ENCODE measurements at places on chromosomes 11 and 22. TPM values are rescaled to one million over a fixed set of nuclear protein-coding genes. Genes with fewer than 3 reads are reported as not detected.

The IL17REL gene
- 5.9 TPM for total RNA-seq

The RAPSN gene
- total RNA-seq = 0.42 TPM

The LIPT2 gene
- 6.1 TPM for total RNA-seq

The DENND5A gene
- total RNA-seq = 45.8 TPM

The SEPTIN3 gene
- total RNA-seq = 0.90 TPM

The CABP4 gene
- 0.52 TPM for total RNA-seq

The APOA5 gene
- total RNA-seq = 0.05 TPM

The FXYD2 gene
- 78.9 TPM for total RNA-seq

The KBTBD4 gene
- total RNA-seq = 20.6 TPM

The HTR3A gene
- total RNA-seq = 0.52 TPM

The NECTIN1 gene
- total RNA-seq = 6.5 TPM

The LDHAL6A gene
- total RNA-seq = not detected

The GRIA4 gene
- total RNA-seq = under 0.01 TPM

The RAB38 gene
- 9.9 TPM for total RNA-seq

DNA sequence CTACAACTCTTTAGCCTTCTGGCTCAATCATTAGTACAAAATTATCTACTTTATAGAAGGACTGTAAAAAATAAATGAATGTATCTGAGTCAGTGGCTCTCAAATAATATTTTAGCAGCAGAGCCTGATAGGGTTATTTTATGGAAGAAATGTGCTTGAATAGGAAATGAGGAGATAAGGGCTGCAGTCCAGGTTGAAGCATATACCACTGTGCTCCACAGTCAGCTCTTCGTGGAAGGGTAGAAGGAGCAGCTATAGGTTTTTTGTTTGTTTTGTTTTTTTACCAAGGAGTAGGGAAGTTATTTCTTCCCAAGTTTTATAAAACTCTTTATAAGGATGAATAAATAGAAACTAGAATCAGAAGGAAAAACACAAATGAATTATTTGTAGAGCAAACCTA lies 242.0 kb downstream of the DLG2 start:
- no peak for DNase-seq

DNA sequence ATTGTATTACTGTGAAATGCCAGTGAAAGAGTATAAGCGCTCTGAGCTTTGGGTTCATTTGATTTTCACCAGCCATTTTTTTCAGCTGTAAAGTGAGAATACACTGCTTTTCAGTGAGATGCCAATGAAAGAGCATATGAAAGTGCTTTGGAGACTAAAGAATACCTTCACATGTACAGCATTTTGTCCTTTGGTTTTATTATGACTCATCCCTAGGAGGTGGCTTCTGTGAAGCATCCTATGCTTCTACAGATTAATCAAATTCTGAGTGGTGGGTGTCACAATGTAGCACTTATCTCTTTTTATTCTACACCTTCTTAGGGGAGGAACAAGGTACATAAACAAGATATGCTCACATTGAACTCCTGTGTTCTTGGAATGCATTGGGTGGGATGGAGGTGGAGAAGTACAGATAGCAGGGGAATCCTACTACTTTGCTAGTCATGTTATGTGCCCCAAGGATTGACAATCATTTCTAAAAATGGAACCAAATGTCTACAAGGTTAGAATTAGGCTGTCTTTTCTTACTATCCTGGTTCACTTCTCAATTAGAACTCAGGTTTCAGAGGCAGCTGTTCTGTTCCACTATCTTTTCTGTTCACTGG lies 18.7 kb downstream of the TRIM44 start:
- no peak for DNase-seq

DNA sequence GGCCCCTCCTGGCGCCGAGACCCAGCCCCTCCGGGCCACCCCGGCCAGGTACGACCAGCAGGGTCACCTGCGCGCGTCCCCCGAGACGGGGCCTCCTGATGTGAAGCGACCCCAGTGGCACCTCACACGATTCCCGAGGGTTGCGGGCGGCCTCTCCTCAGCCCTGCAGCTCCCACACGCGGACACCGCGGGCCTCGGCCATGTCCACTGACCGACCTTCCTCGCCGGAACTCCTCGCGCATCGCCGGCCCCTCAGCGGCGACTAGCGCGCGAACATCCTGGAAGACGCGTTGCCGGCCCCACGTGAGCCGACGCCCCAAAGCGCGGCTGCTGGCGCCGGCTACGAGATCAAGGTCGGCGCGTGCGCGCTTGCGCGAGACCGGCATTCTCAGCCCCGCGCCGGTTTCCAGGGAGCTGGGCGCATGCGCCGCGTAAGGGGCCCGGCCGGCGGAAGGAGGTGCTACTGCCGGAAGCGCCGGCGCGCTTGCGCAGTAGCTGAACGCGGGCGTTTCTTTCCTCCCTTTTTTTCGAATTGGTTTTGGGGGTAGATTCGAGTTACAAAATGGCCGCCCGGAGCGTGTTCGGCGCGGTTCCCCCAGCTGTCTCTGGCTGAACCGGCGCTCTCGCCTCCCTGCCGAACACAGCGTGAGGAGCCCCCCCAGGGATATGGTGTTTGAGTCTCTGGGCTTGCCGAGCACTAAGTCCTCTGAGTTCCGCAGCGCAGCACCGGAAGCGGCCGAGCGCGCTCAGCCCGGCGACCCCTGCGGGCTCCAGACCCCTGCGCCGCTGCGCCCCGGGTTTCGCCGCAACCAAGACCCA lies at the start of gene NUP50:
Gene NUP50, plus strand, starts transcription at position 475 of the 819 bp plus-strand sequence. CDS start 4,253 bp downstream, outside the sequence.
- peak; percentile 95 for DNase-seq

DNA sequence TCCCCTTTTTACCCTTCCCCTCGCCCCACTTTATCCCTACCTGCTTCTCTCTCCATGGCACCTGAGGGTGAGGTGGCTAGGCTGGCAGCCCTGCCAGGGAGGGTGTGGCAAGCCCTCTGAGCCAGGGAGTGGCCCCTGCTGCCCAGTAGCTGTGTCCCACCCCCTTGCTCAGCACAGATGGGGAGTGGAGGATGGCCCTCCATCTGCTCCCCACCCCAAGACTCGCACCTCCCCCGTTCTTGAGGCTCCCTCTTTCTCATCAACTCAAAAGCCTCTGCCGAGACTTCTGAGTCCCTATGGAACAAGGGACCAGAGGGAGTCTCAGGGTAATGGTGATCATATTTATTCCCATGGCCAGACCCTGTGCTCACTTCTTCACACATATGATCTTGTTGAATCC lies 1.7 kb downstream of the TMEM151A start:
- DNase-seq = no peak

- DNase-seq = no peak
These were observed 7.2 kb downstream of the RAB36 start for GRCh38 chr22:23152238-23153114.

DNA sequence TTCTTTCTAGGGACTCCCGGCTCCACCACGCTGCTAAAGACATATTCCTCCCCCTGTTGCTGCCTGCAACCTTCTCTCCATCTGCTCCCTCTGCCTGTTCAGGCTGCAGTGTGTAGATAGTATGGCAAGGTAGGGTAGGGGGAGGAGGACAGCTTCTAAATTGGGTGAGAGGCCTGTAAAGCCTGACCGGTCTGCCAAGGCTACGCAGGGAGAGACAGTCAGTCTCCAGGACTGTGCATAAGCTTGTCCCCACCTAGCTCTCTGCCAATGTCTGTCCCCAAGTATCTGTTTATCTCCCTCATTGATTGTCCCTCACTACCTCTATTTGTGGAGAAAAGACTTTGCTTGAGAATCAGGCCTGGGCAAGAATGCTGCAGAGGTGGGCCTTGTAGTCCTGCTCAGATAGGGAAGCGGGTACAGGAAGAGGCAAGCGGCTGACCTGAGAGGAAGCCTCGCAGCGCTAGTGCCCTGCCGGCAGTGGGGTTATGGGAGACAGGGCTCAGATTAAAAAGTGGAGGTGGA lies 871 bp upstream of the SEZ6L start:
- no peak for DNase-seq

- DNase-seq = no peak
These were observed 519.4 kb downstream of the BRD1 start for GRCh38 chr22:49308300-49308699.

GRCh38 chr22:41561335-41561734 lies 525 bp downstream of the CSDC2 start:
- DNase-seq = no peak

- DNase-seq = no peak
These were observed 64.3 kb downstream of the ETS1 start for GRCh38 chr11:128522943-128523518.

GRCh38 chr11:46234311-46234710 lies 43.2 kb upstream of the CREB3L1 start:
- no peak for DNase-seq

- DNase-seq = no peak
These were observed 26.9 kb downstream of the SIK3 start for GRCh38 chr11:117071344-117071787.

GRCh38 chr11:98136357-98136756 lies 884.4 kb upstream of the CNTN5 start:
- no peak for DNase-seq

DNA sequence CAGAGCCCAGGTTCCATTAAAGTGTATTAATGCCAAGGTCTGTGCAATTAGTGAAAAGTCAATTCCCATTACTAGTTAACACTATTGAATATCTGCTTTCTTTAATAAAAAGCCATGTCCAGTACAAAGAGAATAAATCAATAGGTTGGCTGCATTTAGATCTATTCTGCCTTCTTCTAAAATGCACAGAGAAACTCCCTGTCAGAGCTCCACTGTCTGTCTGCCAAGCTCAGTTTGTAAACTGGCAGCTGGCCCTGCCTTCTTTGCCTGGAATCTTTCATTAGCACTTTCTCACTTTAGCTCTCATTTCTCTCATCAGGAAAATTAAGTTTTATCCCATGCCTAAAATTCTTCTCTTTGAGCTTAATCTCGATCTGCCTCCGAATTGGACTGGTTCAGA lies 35.6 kb downstream of the ARL14EP start:
- no peak for DNase-seq

DNA sequence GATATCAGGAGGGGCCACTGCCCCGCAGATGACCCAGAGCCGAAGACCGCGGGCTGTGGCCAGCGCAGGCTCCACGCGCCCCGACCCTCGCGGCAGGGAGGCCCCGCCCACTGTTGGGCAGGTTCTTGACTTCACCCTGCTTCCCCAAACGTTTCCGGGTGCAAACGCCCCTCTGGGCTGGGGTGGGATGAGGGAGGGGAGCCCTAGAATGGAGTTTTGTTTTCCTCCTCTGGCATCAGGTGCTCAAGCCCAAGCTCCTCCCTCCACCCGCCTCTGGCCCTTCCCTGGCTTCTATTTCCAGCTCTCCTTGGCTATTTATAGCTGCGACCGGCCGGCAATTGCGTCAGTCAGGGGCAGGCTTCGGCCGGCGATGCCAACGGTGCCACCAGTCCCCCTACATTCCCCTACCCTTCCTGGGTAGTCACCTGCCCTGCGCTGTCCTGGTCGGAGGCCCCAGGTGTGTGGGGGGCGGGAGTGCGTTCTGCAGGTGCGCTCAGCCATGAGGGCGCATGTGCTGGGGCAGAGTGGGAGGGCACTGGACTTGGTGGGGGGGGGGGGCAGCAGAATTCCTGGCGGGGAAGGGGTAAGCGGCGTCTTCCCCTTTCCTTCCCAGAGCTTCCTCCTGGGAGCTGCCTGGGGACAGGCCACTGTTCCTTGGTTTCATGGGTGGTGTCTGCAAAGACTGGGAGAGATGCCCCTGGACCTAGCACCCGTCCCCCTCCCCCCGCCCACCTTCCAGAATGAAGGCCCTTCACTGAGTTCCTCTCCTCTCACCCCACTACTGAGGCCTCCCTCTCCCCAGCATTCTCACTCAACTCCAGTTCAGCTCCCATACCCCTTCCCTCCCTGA lies 23.6 kb downstream of the DUSP8 start:
- no peak for DNase-seq

DNA sequence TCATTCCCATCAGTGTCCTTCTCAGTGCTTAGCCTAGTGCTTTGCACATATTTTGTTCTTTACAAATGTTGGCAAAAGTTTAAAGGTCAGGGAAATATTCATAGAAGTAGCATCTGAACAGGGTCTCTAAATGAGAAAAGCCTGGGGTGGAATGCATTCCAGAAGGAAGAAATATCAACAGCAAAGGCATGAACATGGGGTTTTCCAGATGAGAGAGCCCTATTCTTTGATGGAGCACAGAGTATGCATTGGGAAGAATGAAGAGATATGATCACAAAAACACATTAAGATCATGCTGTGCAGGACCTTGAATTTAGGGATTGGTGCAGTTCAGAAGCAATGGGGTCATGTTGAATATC lies 140.2 kb downstream of the SNX19 start:
- no peak for DNase-seq

GRCh38 chr11:108697872-108698473 lies 33.1 kb downstream of the DDX10 start:
- peak; percentile 52 for DNase-seq

- no peak for DNase-seq
These were observed 9.4 kb downstream of the IGF2 start for GRCh38 chr11:2129699-2130366.

DNA sequence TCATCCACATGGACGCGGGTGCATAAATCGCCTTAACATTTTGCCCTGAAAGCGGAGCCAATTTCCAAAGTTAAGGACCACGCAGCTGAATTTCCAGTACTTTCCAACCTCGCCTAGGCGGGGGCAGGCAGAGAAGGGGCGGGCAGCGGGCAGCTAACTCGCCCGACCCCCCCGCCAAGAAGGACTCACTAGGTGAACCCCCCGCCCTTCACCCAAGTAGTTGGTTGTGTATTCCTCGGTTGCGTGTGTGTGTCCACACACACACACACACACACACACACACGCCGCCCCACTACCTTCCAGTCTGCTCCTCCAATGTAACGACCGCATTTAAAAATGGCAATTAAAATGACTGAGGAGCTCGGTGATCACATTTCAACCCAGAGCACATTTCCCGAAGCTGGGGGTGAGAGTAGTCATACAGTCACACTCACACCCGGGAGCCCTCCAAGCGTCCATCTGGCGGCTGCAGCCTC lies 1.4 kb downstream of the TENM4 start:
- no peak for DNase-seq

GRCh38 chr11:103862802-103863174 lies 173.7 kb upstream of the DDI1 start:
- no peak for DNase-seq
